ENCODE measurements at places on chromosomes 1 and 21. TPM values are rescaled to one million over a fixed set of nuclear protein-coding genes. Genes with fewer than 3 reads are reported as not detected.

- no peaks in the 10 kb centered on the region for H3K36me3 ChIP-seq
- no peak for DNase-seq
- H3K4me1 ChIP-seq, result no peaks in the 10 kb centered on the region
- no peak overlapping the region for H3K4me3 ChIP-seq
- H3K27me3 ChIP-seq, result no peaks in the 10 kb centered on the region
- no peak overlapping the region for H3K27ac ChIP-seq
Measured at GRCh38 chr1:205523261-205523890, 18.9 kb downstream of the CDK18 start.

DNA sequence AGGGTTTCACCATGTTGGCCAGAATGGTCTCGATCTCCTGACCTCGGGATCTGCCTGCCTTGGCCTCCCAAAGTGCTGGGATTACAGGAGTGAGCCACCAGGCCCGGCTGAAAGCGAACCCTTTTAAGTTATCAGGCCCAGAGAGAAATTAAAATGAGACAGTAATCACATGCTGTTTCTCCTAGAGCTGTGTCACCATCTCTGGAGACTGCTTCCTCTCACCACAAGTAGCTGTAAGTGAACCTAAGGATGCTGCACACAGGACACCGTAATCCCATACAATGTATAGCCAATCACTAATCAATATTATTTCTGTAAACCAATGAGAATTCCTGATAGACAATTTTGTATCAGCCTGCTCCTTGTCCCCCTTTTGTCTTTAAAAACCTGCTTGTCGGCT, 5.7 kb upstream of the CSTB start:
- H3K4me3 ChIP-seq, result no peak overlapping the region
- no peak for DNase-seq
- H3K27me3 ChIP-seq, result no peaks in the 10 kb centered on the region
- H3K27ac ChIP-seq, result no peak overlapping the region
- no peaks in the 10 kb centered on the region for H3K36me3 ChIP-seq
- H3K4me1 ChIP-seq, result peaks cover 14% of the 10 kb centered on the region

DNA sequence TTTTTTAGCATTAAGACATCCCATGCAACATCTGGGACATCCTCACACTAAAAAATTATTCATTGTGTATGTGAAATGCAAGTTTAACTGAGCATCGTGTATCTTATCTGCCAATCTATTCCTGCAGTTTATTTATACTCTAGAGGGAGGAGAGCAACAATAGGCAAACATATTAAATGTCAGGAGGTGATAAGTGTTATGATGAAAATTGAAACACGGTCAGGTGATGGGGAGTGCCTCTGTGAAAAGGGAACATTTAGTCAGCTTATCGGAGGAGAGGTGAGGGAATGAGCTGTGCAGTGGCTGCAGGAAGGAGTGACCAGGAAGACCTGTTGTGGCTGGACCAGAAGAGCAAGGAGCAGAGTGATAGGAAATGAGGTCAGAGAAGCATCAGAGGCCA, 775 bp upstream of the EFCAB14 start:
- H3K27me3 ChIP-seq, result no peaks in the 10 kb centered on the region
- DNase-seq, result no peak
- H3K4me3 ChIP-seq, result peak overlapping the region; percentile 18
- peaks cover 12% of the 10 kb centered on the region for H3K36me3 ChIP-seq
- peak overlapping the region; percentile 88 for H3K27ac ChIP-seq

HMCN1 gene
- not detected for polyA plus RNA-seq

AMY2A gene
- polyA plus RNA-seq, result not detected

GBP6 gene
- polyA plus RNA-seq, result 0.30 TPM
